ENCODE measurements at places on chromosomes 16 and 17. TPM values are rescaled to one million over a fixed set of nuclear protein-coding genes. Genes with fewer than 3 reads are reported as not detected.
A peak's percentile ranks its signal among the peaks of the same experiment; 100 is the strongest.

- H3K27me3 ChIP-seq = no peaks in the 10 kb centered on the region
- H3K36me3 ChIP-seq = no peaks in the 10 kb centered on the region
- no peak overlapping the region for H3K4me3 ChIP-seq
- no peak overlapping the region for H3K27ac ChIP-seq
Measured at GRCh38 chr17:27381007-27381501, 75.2 kb upstream of the KSR1 start.

WFDC1 gene
- total RNA-seq = 17.4 TPM

GRCh38 chr17:74979408-74980146 is 7.0 kb upstream of the HID1 start:
- no peaks in the 10 kb centered on the region for H3K27me3 ChIP-seq
- no peak overlapping the region for H3K27ac ChIP-seq
- H3K4me1 ChIP-seq = peaks cover 6% of the 10 kb centered on the region
- no peak overlapping the region for H3K4me3 ChIP-seq
- DNase-seq = no peak

- H3K36me3 ChIP-seq = no peaks in the 10 kb centered on the region
- no peak overlapping the region for H3K4me3 ChIP-seq
- no peaks in the 10 kb centered on the region for H3K27me3 ChIP-seq
Measured at GRCh38 chr17:28972437-28972836, 21.1 kb upstream of the PHF12 start.

GRCh38 chr17:76689859-76690258 is 20.9 kb downstream of the MXRA7 start:
- H3K4me1 ChIP-seq = no peaks in the 10 kb centered on the region
- no peaks in the 10 kb centered on the region for H3K36me3 ChIP-seq
- H3K4me3 ChIP-seq = no peak overlapping the region
- no peak overlapping the region for H3K27ac ChIP-seq
- no peaks in the 10 kb centered on the region for H3K27me3 ChIP-seq

DNA sequence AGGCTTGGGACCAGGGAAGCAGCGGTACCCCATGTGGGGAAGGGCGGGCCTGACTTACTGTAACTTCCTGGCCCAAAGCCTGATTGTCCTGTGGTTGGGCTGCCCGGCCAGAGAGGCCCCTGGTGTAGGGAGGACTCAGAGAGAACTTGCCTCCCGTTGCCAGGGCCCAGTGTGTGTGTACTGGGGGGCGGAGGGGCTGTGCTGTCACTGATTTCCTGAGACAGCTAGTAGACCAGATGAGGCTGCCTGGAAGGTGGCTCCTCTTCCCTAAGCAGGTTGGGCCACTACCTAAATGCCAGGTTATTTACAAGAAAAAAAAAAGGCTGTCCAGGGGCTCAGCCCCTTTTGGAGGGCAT is 16.7 kb downstream of the SOCS3 start:
- no peaks in the 10 kb centered on the region for H3K4me1 ChIP-seq
- DNase-seq = no peak
- no peaks in the 10 kb centered on the region for H3K36me3 ChIP-seq

- H3K4me1 ChIP-seq = no peaks in the 10 kb centered on the region
- H3K36me3 ChIP-seq = no peaks in the 10 kb centered on the region
- no peak overlapping the region for H3K27ac ChIP-seq
Measured at GRCh38 chr17:12316021-12316420, 295.3 kb downstream of the MAP2K4 start.

DNA sequence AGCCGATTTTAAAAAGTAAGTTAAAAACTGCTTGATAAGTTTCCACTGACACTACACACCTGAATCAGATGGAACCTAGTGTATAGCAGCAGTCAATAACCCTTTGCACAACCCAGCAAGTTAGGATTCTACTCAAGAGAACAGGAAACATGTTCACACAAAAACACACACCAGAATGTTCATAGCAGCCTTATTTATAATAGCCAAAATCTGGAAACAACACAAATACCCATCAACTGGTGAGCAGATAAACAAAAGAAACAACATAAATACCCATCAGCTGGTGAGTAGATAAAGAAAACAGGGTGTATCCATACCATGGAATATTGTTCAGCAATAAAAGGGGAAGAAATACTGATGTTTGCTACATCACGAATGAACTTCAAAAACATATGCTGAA is 2.7 kb upstream of the CDH11 start:
- peaks cover 8% of the 10 kb centered on the region for H3K4me1 ChIP-seq
- H3K27me3 ChIP-seq = peaks cover 34% of the 10 kb centered on the region
- H3K4me3 ChIP-seq = peak overlapping the region; percentile 47
- no peaks in the 10 kb centered on the region for H3K36me3 ChIP-seq
- DNase-seq = no peak

- no peak for DNase-seq
- no peak overlapping the region for H3K27ac ChIP-seq
- no peak overlapping the region for H3K4me3 ChIP-seq
Measured at GRCh38 chr16:57926041-57926440, 44.9 kb downstream of the CNGB1 start.

DNA sequence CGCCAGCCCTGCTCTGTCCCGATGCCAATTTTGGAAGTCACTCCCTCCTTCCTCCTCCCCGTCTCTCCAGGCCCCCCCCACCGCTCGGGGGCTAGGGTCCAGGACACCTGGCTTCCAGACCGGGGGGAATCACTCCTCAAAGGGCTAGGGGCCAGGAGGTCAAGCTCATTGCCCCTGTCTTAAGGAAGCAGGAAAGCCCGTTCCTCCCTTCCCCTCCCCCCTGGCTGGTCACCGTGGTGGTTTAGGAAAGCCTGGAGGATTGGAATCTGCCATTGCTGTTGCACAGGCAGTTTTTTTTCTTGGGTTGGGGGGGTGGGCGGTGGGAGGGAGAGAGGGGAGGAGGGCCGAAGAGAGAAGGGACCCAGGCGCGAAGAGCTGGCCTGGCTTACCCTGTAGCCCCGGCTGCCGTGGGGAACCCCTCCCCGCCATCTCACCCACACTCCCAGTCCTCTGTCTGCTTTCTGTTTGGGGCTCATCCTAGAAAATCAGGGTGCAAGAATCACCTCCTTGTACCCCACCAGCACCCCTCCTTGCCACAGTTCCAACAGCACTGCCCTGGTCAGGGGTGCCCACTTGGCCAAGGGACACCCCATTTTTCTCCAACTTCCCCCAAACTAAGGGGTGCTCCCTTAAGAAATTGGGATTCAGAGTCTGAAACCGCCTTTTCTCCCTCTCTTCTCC is 2.9 kb upstream of the BCL6B start:
- peak overlapping the region; percentile 30 for H3K4me3 ChIP-seq
- H3K4me1 ChIP-seq = no peaks in the 10 kb centered on the region
- DNase-seq = peak; percentile 58
- peak overlapping the region; percentile 57 for H3K27ac ChIP-seq
- no peaks in the 10 kb centered on the region for H3K27me3 ChIP-seq
- no peaks in the 10 kb centered on the region for H3K36me3 ChIP-seq

GRCh38 chr17:47324224-47325020 is 667 bp downstream of the EFCAB13 start:
- no peaks in the 10 kb centered on the region for H3K36me3 ChIP-seq
- no peaks in the 10 kb centered on the region for H3K27me3 ChIP-seq
- no peaks in the 10 kb centered on the region for H3K4me1 ChIP-seq
- peak overlapping the region; percentile 68 for H3K4me3 ChIP-seq
- DNase-seq = peak; percentile 68
- peak overlapping the region; percentile 85 for H3K27ac ChIP-seq

DNA sequence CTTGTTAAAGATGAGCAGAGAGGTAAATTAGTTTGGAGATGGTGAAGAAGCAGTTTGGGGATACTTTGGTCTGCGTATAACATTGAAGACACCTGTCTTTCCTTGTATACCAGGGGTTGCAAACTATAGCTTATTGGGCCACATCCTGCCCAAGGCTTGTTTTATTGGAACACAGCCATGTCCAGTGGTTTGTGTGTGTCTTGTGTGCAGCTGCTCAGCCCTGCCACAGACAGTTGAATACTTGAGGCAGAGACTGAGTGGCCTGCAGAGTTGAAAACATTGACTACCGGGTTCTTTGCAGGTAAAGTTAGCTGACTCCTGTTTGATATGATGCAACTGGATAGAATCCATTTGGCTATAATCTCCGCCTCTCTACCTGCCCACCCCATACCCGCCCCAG is 224.4 kb downstream of the PRKCA start:
- no peak for DNase-seq
- H3K36me3 ChIP-seq = no peaks in the 10 kb centered on the region
- peaks cover 11% of the 10 kb centered on the region for H3K4me1 ChIP-seq
- H3K27ac ChIP-seq = no peak overlapping the region
- no peak overlapping the region for H3K4me3 ChIP-seq

ABCC11 gene
- not detected for total RNA-seq

DNA sequence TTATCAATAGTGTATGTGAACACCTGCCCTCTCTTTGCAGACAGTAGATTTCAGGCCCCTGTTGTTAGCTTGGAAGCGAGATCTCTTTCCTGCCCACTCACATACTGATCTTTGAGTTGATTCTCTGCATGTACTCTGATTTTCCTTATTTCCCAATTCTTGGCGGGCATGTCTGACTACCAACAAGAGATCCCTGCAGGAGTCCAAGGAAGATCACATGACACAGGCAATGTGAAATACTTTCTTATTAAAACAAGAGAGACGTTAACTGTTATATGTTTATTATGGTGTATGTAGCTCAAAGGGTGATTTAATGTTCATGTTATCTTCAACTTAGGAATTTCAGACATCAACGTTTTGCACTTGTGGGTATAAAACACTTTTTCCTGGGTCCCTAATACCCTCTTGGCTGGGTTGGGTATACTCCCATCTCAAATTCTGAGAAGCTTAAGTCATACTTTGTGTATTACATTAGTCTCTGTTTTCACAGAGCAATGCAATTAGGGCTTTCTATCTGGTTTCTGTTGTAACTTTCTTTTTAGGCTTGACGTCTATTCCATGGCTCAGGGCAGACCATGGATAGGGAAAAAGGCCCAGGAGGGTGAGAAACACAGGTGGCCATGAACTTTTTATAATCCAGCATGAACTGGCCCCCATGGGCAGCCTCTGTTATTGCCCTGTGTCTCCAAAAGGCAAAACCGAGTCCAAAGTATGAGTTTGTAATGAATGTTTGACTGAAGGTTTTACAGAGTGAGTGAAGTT is 32.2 kb downstream of the HSD17B2 start:
- no peak overlapping the region for H3K27ac ChIP-seq
- no peak overlapping the region for H3K4me3 ChIP-seq
- H3K27me3 ChIP-seq = no peaks in the 10 kb centered on the region
- no peaks in the 10 kb centered on the region for H3K36me3 ChIP-seq
- no peak for DNase-seq
- H3K4me1 ChIP-seq = no peaks in the 10 kb centered on the region

DNA sequence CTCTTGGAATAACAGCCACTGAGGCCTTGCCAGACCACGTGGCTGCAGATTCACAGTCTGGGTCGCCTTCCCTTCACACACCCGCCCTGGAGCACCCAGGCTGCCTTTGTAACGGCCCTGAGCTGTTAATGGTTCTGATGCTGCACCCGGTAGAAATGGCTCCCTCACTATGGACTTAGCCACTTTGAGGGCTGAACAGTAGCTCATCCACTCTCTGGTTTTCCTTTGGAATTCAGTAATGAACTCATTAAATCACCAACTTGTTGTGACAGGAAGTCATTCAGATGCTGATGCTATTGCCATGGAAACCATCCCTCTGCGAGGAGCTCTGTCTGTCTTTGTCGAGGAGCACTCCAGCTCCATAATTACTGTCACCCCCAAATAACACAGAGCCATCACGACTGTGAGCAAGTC is 59.2 kb downstream of the CDK5R1 start:
- H3K4me1 ChIP-seq = no peaks in the 10 kb centered on the region
- no peaks in the 10 kb centered on the region for H3K27me3 ChIP-seq
- H3K4me3 ChIP-seq = no peak overlapping the region
- H3K27ac ChIP-seq = no peak overlapping the region
- no peaks in the 10 kb centered on the region for H3K36me3 ChIP-seq

DNA sequence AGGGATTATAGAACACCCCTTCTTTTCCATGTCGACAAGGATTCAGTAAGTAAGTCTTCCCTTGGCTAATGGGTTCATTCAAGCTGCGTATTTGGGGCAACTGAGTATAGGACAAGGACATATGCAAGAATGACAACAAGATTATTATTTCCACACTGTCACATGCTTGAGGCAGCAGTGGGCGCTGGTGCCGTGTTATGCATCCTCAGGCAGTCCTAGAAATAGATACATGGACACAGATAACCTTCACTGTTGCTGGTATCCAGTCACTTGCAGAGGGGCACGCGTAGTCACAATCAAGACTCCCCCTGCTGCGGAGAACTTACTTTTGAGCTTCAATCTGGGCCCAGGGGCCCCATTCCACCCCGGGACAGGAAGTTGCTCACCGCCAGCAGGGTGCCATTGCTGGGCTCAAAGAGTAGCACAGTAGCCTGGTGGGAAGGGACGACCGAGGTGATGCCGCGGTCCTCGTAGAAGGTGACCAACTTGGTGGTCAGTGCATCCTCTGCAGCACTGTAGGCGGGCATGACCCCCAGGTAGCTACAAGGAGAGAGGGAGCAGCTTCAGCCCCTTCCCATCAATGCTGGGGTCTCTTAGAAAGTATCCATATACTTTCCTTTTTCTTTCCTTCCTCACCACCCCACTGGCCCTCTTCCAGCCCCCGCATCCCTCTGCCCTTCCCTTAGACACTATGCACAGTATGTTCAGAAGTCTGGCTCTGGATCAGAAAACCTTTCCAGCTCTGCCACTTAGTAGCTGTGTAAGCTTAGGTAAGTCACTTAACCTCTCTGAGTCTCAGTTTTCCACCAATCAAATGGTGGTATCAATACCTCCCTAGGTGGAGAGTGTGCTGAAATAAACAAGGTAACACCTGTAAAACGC is 804 bp downstream of the CRYM start:
- no peaks in the 10 kb centered on the region for H3K4me1 ChIP-seq
- peak overlapping the region; percentile 42 for H3K4me3 ChIP-seq
- H3K27me3 ChIP-seq = no peaks in the 10 kb centered on the region

DNA sequence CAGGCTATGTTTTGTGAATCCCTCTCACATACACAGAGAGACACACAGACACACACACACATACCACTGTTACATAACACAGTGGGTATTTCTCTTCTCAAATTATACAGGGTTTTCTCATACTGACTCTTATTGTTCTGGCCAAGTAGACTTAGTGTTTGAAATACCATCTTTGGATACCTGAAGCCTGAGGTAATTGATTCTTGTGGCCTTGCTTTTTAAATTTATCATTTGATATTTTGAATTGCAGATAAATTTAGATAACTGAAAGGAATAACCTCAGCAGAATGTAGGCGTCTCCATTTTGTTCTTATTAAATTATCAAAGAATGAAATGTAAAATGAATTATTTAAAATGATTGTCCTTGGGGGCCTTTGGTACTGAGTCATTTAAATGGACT is 223.8 kb downstream of the LGALS9B start:
- H3K36me3 ChIP-seq = no peaks in the 10 kb centered on the region
- H3K27me3 ChIP-seq = no peaks in the 10 kb centered on the region
- H3K4me1 ChIP-seq = no peaks in the 10 kb centered on the region
- no peak overlapping the region for H3K4me3 ChIP-seq
- H3K27ac ChIP-seq = no peak overlapping the region

TMEM238L gene
- total RNA-seq = 68.8 TPM

FSCN2 gene
- 2.2 TPM for total RNA-seq

KRTAP9-2 gene
- not detected for total RNA-seq
